Endothelial cell (in vitro differentiated cells): ENCODE measurements at places on chromosomes 11 and 22.
A peak's percentile ranks its signal among the peaks of the same experiment; 100 is the strongest.

DNA sequence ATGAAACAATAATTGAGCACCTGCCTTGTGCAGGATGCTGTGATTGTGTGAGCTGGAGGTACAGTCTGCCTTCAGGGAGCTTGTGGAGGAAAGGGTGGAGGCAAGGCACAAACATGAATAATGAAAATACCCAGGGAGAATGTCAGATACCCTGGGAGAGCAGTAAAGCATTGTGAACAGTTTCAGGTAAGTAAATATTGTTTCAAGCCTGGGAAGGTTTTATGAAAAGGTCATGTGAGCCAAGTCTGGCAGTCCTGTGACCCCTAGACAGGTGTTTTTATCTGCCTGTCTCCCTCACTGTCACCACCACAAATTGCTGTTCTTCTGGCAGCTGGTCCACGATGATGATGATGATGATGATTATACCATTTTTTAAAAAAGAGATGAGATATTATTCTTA lies 32.0 kb downstream of the SPECC1L start:
- DNase-seq = no peak

DNA sequence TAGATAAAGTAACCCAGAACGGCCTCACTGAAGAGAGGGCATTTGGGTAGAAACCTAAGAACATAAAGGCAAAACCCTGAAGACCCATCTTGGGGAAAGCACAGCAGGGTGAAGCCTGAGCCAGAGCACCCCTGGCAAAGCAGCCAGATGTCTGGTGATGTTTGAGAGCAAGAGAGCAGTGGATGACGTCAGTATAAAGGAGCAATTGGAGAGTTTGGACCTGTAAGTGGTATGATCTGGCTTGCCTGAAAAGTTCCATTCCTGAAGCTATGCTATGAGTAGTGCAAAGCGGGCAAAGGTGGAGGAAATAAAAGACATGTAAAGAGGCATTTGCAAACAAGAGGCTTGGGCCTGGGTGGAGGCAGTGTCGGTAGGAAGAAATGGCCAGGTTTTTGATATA lies 167.8 kb downstream of the MSANTD4 start:
- no peak for DNase-seq

GRCh38 chr11:24312464-24313238 lies 184.2 kb upstream of the LUZP2 start:
- no peak for DNase-seq

GRCh38 chr22:29307596-29308147 lies 1.2 kb downstream of the GAS2L1 start:
- no peak for DNase-seq

DNA sequence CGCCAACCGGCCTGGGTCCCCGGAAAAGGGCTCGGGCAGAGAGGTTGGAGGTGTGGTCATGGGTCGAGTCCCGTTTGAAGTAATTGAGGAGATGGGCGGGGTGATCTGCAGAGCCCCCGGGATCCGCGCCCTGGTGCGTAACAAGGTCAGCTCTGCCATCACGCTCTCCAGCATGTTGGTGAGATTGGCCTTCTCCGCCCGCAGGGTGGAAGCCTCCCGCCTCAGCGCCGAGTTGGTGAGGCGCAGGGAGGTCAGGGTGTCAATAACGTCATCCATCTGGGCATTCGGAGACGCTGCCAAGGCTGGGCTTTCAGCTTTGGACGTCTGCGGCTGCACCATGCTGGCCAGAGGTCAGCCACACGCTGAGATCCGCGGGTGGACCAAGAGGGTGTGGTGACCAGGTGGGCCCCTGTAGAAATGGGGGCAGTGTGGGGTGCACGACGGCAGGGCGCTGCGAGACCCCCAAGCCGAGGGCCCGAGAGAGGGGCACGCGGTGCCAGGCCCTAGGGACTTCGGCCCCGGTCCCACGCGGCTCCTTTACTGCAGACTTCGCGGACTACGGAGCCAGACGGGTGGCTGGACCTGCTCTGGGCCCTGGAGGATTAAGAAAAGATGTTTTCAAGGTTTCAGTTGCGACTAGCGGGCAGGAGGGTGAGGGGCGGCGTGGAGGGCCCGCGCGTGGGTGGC lies 672 bp downstream of the RTL6 start:
- DNase-seq = no peak

GRCh38 chr22:30116362-30117117 lies 36.3 kb downstream of the HORMAD2 start:
- DNase-seq = no peak

DNA sequence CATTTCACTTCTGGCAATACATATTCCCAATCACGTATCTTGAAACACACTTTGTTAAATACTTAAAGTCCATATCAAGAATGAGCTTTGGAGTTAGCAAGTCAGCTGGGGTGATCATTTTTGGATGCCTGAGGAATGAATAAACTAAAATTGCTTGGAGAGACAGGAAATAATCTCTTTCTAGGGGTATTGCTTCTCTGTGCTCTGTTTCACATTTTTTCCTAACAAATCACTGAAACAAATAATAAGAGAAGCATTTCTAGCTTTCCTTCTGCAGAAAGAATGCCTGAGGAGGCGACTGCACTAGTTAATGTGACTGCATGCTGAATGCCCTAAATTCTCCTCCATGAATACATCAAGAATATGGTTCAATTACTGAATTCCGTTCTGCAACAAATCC lies 541.4 kb upstream of the CCDC90B start:
- DNase-seq = no peak

- DNase-seq = no peak
Measured at GRCh38 chr11:118439646-118440045, 3.4 kb downstream of the KMT2A start.

GRCh38 chr11:85967457-85967856 lies 101.4 kb downstream of the PICALM start:
- no peak for DNase-seq

- no peak for DNase-seq
Measured at GRCh38 chr11:93525601-93526345, 17.4 kb downstream of the SMCO4 start.

DNA sequence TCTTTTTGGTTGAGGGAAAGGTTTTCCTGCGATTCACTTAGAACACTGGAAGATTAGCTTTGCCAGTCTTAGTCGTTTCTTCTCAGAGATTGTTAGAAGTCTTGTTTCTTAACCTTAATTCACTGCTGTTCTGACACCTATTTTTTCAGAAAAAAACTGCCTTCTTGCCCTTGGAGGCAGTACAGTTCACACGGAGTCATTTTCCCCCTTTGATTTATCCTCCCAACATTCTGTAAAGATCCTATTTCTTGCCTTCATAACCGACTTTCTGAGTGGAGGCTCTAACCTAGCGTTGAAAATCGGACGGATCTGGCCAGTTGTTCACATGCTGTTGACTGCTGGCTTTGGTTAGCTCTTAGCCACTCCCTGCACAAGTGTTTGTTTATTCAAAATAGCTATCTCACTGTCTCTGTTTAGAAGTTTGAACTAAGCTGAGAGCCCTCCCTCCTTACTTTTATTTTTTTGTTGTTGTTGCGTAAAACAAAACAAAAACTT lies 737 bp downstream of the BCL2L13 start:
- DNase-seq = no peak

DNA sequence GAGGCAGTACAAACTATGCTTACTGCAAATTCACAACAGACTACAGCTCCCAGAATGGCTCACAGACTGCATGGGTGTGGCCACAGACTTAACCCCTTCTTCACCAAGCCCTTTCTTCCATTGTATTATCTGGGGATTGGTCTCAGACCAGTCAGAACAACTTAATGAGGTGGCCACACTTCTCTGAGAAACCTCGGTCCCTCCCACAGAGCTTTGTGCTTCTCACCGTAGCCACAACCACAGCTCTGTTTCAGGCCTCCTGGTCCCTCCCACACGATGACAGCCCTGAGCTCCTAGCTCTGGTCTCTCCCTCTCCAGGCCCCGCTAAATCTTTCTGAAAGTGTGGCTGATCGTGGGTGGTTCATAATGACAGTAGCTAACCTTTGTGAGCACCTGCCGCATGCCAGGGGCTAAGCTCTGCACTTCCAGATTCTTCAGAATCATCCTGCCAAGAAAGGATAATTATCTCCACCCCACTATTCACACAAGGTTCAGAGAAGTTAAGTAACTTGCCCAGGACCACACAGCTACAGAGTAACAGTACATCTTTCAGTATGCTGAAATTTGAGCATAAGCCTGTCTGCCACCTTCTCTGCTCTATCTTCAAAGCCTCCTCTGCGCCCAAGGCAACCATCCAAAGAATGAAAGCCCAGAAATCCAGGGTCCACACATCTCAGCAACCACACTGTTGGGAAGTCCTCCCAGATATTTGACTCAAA lies 5.4 kb downstream of the PDE2A start:
- no peak for DNase-seq

DNA sequence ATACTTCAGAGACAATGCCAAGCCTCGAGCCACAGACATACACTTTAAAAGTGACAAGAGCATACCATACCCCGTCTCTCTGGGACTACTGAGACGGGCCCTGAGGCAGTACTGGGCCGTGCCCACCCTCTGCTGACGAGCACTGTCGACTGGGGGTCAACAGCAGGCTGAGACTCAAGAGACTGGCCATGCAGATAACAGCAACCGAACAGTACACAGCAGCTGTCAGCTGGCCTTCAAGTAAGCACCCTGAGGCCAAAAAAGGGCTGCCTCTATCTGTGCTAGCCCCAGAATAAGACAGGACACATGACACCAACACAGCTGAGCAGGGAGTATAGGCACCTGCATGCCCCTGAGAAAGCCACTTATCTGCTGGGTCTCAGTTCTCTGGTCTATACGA lies 18.9 kb upstream of the TMEM121B start:
- no peak for DNase-seq

DNA sequence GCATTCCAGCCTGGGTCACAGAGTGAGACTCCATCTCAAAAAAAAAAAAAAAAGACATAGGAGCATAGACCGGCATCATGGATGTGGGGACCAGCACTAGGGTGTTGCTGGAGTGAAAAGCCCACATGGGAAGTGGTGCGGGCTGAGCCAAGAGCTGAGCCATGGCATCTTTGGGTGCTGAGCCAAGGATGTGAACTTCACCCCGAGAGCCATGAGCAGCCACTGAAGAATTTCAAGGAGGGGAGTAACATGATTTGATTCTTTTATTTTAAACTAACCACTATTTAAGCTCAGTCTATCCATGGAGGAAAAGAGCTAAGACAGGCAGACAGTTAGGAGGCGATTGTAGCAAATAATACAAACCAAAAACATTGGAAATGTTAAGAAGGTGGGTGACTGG lies 57.4 kb downstream of the AHNAK start:
- no peak for DNase-seq

GRCh38 chr11:128116885-128117284 lies 470.5 kb downstream of the ETS1 start:
- no peak for DNase-seq

- no peak for DNase-seq
Measured at GRCh38 chr11:102530558-102530957, at the start of gene MMP7. Gene MMP7, minus strand, starts transcription at chr11:102530747. Its CDS starts 47 bp downstream, at chr11:102530700.

DNA sequence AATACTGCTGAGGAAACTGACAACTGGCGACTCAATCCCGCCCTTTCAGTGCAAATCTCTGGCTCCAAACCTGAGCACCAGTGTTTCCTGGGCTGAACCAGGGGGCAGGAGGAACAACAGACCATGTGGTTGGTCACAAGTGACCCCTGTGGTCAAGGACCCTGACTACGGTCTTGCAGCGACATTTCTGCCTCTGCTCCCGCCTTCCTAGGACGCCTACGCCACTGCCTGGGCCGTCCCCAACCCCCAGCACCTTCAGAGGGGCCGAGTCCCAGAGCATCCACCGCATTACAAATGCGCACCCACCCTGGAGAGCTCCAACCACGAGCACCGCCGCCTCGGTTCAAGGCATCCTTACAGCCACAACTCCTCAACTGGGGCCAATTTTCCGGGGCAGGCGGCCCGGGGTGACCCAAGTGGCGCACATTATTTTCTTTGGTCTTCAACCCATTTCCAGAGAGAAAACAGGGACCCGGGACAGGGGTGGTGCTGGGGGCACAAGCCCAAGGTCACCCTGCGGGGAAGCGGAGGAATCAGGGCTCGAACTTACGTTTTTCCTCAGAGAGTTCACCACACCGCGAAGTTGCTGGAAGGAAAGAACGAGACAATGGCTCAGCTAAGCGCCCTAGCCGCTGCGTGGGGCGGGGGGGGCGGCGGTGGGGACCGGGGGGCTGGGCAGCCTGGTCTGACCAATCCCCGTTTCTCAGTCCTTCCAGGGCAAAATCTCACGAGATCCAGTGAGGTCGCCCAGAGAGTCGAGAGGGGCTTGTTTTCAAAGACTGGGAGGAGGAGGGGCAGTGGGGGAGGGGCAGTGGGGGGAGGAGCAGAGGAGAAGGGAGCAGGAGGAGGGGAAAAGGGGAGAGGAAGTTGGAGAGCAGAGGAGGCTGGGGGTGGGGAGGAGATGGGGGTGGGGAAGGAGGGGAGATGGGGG lies 1.8 kb downstream of the PRAME start:
- no peak for DNase-seq

DNA sequence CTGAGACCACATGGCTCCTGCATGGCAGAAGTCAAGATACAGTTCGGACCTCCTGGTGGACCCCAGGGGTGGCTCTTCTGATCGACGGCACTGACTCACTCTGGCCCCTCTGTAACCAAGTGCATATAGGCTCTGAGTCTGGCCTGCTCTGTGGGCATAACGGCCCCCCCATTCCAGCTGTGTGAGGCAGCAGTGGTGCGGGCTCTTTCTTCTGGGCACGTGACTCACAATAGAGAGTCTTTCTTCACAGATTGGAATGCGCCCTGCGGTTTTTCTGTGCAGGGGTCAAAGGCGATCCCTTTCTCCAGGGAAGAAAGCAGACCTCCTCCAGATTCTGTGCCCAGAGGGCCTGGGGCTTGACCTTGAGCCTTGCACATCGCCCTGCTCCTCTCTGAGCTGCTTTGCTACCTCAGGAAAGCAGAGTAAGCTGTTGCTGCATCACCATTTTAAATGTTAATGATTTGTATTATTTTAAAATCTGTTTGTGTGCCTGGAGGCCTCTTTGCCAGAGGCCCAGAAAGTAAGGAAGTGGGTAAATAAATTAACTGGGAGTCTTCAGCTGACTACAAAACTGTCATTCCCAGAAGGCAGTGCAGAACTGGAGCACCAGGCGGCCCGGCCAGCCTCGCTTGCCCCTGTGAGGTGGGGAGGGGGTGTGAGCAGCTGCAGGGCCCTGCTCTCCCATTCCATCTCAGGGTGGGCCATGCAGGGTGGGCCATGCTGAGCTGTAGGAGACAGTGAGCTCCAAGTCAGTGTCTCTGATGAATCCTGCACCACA lies 199.0 kb downstream of the GRIK4 start:
- peak; percentile 17 for DNase-seq

DNA sequence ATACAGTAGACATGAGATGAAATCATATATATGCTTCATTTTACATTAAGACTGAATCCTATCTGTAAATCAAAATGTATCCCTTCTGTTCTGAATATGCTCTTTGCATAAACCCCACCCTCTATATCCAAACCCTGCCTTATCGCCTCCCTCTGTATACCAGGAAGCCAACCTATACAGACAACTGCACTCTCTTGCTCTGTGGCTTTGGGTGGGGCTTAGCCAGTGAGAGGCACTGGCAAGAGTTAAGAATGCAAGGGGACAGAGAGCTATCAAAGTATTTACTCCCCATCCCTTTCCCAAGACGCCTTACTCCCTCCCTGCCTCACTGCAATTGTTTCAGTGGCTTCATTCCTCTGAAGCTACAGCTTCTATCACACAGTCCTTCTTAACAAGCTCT lies 309.8 kb downstream of the TTC28 start:
- no peak for DNase-seq
